Stimulated activated CD8-positive, alpha-beta memory T cell treated with anti-CD3 and anti-CD28 coated beads, Interleukin-4, amount 100 ng/mL, for 4 hours (primary cell): ENCODE measurements at places on chromosomes 2 and 18.
A peak's percentile ranks its signal among the peaks of the same experiment; 100 is the strongest.

DNA sequence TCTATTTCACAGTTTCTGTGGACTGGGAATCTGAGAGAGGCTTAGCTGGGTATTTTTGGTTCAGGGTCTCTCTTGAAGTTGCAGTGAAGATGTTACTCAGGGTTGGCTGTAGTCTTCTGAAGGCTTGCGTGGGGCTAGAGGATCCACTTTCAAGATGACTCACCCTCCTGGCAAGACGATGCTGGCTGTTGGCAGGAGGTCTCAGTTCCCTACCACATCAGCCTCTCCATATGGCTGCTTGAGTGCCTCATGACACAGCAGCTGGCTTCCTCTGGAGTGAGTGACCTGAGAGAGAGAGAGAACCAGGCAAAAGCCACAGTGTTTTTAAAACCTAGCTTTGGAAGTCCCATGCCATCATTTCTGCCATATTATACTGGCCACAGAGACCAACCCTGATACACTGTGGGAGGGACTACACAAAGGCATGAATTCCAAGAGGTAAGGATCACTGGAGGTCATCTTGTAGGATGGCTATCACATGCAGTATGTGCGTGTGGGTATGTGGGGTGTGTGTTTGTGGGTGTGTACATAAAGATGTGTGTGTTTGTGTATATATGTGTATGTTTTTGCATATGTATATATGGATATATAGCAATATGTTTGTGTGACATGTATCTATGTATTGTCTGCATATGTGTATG, 25.1 kb downstream of the DNPEP start:
- DNase-seq, result no peak

- DNase-seq, result no peak
Observed at GRCh38 chr2:84495539-84496146, 20.7 kb upstream of the DNAH6 start.

DNA sequence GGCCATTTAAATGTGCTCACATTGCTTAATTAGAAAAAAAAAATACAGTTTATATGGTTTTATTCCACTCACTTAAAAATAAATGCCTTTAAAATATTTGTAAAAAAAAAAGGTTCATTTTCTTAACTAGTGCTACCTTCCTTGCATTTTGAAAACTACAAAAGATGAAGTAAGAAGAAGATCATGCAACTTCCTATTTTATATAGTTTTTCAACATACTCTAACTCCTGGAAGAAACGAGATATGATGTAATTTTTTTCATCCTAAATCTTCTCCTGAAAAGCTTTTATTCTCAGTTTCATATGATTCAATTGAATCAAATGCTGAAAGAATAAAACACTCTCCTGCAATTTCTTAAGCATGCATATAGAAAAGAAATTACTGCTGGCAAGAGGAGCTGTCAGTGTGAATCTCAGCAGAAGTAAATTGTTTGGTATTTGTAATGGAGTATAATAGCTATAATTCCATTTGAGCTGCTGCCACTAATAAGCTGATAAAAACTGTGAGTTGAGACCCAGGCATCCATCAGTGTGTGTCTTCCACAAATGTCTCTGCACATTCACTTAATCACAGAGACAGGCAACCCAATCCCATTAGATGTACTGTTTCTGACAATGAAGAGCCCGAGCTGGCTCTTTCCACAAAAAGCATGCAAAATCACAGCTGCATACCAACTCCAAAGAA, 3.7 kb downstream of the FTCDNL1 start:
- no peak for DNase-seq

DNA sequence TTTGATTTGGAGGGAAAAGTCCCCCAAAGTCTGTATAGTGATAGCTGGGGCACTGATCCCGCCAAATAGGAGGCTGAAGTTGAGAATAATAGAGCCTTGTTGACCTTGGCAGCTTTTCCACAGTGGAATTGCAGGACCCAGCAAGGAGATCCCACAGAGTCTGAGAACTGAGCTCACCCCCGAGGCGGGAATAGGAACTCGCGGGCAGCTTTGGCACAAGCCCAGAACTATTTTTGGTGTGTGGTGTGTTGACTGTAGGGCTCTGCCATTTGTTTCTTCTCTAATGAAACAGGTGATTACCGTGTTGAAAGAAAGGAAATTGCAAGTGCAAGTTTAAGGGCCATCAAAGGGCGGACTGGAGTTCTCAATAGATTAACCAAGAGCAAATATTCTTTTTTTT, 34.0 kb downstream of the SH3RF3 start:
- DNase-seq, result no peak

- DNase-seq, result no peak
Observed at GRCh38 chr18:54210463-54210862, 14.0 kb downstream of the MBD2 start.

DNA sequence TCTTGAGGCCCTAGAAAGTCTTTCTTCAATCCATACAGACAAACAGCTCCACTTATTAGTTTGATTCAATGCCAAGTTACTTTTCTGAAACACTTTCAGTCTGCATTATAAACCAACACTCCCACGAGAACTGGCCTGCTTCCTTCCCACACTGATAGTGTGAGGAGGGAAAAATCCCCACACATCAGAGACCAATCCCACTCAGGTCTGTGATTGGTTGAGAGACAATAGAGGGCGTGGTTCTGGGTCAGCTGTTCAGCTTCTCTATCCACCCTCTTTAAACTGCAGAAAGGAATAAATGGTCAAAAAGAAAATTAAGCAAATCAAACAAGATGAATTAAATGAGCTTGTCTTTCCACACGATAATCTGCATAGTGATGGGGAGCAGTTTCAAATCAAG, 152.5 kb downstream of the NRP2 start:
- DNase-seq, result no peak

DNA sequence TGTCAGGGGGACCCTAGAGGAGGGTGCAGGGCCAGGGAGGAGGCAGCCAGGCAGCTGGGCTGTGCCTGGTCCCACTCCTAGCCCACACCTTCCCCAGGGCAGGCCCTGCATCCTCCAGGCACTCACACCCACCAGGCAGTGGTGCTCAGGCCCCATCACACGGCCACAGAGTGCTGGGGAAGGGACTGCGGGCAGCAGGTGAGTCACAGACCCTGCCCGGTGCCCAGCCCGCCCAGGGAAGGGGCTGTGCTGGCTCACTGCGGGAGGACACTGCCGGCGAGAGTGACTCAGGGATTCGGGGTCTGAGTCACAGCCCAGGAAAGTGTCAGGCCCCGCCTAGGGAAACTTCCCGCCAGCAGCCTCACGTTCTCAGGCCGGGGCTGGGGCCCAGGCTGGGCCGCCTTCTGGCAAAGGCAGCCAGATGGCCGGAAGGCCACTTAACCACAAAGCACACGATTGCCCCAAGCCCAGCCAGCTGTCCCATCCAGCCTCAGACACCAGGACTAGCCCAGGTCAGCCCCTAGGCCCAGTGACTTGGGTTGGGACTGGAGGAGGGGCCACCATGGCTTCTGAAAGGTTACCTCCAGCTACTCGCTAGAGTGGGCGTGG, 42.2 kb downstream of the BIN1 start:
- peak; percentile 67 for DNase-seq

DNA sequence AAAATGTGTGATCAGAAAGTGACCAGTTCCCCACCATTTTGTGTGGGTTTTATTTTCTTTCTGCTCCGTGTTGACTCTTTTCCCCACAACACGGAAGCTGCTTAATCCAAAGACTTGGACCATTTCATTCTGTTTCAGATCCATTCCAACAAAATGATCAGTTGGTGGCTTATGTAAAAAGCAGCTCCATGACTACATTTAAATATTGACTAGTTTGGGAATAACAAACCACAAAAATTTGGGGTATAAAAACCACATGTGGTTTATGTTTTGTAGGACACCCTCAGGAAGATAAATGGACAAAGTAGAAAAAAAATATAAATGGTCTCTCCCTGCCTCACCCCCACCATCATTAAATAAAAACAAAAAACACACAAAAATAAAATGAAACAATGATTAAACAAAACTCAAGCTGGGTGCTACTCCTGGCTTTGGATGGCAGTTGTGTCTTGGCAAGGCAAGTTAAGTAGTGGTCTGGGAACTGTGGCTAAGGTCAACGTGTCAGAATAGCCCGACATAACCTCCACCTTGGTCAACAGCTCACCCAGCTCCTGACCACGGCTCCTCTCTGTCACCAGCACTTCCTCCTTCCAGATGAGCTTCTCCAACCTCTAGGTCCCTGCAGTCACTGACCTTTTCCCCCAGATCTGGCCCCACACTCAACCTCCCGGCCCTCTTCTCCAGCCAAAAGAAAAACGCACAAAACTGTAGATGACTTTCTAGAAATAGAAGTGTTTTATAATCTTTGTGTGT, 12.8 kb upstream of the WIPF1 start:
- no peak for DNase-seq

DNA sequence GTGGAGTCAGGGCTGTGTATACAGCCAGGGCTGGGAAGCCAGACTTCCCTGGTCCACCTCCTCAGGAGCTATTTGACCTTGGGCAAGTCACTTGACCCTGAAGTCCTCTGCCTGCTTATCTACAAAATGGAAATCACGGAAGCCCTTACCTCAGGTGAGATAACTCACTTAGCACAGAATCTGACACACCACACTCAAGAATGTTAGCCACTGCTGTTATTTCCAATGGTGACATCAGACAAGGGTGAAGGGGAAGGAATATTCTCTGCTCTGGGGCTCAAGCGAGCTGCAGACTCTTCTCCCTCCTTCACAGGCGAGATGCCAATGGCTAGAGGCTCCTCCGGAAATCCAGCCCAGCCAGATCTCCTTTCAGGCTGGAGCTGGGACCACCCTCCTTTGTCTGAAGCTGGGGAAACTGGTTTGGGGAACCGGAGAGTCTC, 189.6 kb downstream of the HAUS1 start:
- no peak for DNase-seq

GRCh38 chr2:100882645-100883613, 63.0 kb downstream of the NPAS2 start:
- DNase-seq, result no peak

DNA sequence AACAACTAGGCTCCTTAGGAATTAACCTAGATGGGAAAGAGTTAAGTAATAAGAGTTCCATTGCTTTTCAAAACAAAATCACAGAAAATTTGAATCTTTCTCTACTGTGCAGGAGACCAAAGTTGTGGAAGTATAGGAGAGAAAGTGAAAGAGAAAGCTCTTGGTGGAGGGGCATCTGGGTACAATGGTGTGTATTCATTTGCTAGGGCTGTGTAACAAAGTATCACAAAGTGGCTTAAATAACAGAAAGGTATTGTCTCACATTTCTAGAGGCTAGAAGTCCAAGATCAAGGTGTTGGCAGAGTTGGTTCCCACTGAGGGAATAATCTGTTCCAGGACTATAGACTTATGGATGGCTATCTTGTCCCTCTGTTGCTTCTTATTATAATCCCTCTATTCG, 50.5 kb upstream of the GORASP2 start:
- no peak for DNase-seq

- no peak for DNase-seq
Observed at GRCh38 chr18:42617221-42617620, 498.3 kb downstream of the RIT2 start.

- DNase-seq, result no peak
Observed at GRCh38 chr2:15795426-15795825, 144.9 kb upstream of the MYCN start.

DNA sequence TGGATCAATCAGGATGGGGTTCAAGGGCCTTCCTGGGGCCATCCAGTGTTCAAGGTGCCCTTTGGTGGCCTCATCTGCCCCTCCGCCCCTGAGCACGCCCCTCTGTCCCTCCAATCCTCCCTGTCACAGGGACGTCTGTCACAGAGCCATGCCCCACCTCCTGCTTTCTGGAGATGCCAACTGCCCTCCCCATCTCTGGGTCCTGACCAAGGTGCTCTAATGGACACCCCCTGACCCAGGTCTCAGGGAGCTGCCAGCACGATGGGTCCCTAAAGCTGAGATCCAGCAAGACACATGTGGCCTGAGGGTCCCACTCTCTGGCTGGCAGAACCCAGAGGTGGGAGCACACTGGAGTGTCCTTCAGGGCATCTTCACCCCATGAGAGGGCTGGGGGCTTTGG, 2.1 kb upstream of the TEKT4 start:
- DNase-seq, result no peak

- no peak for DNase-seq
Observed at GRCh38 chr2:117717072-117717471, 97.4 kb upstream of the DDX18 start.

DNA sequence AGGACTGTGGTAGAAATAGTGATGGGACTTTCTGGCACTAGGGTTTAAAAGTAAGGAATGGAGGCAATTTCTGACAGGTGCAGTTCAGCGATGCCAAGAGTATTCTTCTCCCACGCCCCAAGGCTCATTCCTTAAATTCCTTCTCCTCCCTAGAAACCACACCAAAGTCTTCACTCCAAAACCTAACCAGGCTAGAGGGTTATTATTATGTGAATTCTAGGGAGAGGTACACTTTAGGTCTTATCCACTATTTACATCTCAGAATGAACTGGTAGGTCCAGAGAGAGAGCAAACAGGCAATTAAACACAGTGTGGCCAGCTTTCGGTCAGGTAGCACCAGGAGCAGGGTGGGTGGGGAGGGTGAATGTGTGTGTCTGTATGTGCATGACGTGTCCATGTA, 11.4 kb downstream of the IL1F10 start:
- no peak for DNase-seq

DNA sequence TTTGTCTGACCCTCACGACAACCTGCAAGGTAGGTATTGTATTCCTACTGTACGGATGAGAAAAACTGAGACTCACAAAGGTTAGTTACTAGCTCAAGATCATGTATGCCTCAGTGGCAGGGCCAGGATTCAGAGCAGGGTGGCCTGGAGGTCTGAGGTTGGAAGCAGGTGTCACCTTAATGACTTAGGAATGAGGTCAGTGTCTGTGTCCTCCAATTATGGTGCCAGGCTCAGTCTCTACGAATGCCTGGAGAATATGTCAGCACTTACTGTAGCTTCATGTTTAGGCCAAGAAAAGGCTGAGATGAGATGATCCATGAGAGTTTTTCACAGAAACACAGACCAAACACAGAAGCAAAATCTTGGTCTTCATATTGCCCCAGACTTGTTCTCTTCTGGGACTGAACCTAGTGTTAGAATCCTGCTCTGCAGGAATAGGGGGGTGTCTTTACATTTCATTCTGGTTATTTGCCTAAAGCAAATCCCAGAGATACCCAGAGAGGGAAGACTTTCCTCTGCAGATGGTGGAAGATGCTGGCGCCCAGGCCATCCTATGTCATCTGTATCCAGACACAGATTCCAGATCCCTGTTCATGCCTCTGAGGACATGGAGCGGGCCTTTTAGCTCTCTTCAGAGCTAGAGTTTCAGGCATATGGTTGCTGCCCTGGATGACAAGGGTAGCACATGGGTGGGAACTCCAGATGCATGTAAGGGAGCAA, 16.3 kb upstream of the RAB10 start:
- DNase-seq, result no peak
